Metanephros (tissue), 2 donors: ENCODE measurements at places on chromosomes 5 and 9. TPM values are rescaled to one million over a fixed set of nuclear protein-coding genes. Genes with fewer than 3 reads are reported as not detected.

The FAM53C gene
- 29.5 TPM for total RNA-seq

The GPR151 gene
- total RNA-seq: not detected

The TCF7 gene
- total RNA-seq: 4.7 TPM

The NUTM2G gene
- not detected for total RNA-seq

The LCNL1 gene
- total RNA-seq: 0.41 TPM

The C9orf153 gene
- 0.70 TPM for total RNA-seq

The OMD gene
- 4.1 TPM for total RNA-seq

The INVS gene
- 44.1 TPM for total RNA-seq

The ZNF454 gene
- 6.9 TPM for total RNA-seq

The OR1Q1 gene
- not detected for total RNA-seq

The GCNT4 gene
- 7.8 TPM for total RNA-seq

The NTRK2 gene
- 66.0 TPM for total RNA-seq

The FOXD4 gene
- total RNA-seq: 0.47 TPM

The IFNB1 gene
- total RNA-seq: not detected

The EGR1 gene
- 14.7 TPM for total RNA-seq
